ENCODE measurements at places on chromosomes 5 and 9.

DNA sequence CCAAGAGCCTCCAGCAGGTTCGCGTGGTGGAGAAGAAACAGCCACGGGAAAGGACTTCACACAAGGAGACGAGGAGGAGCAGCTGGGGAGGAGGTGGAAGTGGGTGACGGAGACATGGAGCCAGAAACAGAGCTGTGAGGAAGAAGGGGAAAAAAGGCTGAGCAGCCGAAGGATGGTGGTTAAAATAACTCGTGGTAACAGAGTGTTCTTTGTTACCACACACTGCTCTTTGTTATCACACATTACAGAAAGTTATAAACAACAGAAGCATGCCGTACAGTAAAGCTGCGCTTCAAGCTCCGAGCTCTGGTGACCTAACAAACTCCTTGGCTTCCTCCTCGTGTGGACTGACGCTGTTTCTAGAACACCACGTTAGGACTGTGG is 215.4 kb downstream of the GLIS3 start:
- DNase-seq, result peak; percentile 37

GRCh38 chr9:120905315-120906164 is 21.1 kb downstream of the TRAF1 start:
- DNase-seq, result no peak

- DNase-seq, result no peak
These were observed 26.2 kb downstream of the NDUFA8 start for GRCh38 chr9:122133263-122133983.

DNA sequence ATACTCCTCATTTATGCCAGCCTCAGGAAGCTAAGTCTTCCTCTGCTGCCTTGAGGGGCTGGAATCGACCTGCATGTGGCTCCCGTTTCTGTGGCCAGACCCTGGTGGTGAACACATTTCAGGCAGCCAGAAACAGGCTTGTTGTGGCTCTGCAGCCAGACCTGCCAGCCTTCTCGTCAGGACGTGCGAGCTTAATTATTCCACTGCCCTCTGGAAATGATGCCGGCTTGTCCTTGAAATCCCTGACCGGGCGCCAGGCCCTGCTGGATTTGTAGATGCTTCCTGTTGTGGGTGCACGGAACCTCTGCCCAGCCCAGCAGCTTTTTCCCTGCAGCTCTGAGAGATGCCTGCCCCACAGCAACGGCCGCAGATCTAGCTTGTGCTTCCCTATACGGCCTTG is 41.6 kb downstream of the PDZD2 start:
- DNase-seq, result peak; percentile 4

DNA sequence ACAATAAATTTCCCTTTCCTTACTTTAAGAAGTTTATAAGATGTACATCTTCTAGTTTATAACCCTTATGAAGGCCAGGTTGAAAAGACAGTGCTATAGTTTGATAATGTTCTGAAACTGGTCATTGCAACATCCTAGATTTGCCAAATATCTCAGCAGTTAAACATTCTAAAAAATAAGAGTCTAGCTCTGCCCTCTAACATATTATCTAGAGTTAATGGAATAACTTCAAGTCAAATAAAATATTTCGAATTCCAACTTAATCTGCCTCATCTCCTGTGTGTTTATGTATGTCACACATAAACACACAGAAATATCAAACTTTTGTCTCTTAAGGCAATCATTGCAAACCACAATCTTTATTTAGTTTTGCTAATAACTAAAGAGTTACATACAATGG is 796.6 kb downstream of the TLE1 start:
- no peak for DNase-seq

DNA sequence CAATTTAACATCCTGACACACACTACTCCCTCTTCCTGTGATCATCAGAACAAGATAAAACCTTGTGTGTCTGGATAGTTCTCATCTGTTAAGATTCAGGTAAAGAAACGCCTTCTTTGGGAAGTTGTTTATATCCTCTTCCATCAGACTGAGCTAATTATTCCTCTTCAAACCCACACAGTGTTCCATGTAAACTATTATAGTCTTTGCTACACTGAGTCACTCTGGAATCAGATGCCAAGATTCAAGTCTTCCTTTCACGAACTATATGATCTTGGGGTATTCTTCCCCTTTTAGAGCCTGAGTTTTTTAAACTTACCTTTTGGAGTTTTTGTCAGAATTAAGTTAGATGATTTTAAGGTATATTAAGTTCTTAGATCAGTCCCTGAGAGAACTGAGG is 2.0 kb downstream of the OR1J1 start:
- no peak for DNase-seq

GRCh38 chr9:5263351-5264218 is 32.4 kb downstream of the INSL4 start:
- DNase-seq, result no peak

- no peak for DNase-seq
These were observed 48.3 kb downstream of the FAM78A start for GRCh38 chr9:131227959-131228460.

- DNase-seq, result no peak
These were observed 2.9 kb downstream of the DNAJB5 start for GRCh38 chr9:34992376-34992951.

DNA sequence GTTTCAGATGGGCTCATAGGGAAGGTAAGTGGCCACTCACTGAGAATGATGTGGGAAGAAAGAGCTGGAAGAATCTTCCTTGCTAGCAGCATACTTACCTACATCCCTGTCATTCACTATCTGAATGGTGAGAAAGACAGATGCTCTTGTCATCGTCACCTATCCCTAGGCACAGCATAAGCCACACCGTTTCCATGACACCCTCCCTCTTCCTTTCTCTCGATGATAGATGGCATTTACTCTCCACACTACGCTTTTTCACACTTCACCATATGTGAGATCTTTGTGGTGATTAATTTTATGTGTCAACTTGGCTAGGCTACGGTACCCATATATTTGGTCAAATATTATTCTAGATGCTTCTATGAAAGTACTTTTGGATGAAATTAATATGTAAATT is 44.4 kb upstream of the FER start:
- no peak for DNase-seq

DNA sequence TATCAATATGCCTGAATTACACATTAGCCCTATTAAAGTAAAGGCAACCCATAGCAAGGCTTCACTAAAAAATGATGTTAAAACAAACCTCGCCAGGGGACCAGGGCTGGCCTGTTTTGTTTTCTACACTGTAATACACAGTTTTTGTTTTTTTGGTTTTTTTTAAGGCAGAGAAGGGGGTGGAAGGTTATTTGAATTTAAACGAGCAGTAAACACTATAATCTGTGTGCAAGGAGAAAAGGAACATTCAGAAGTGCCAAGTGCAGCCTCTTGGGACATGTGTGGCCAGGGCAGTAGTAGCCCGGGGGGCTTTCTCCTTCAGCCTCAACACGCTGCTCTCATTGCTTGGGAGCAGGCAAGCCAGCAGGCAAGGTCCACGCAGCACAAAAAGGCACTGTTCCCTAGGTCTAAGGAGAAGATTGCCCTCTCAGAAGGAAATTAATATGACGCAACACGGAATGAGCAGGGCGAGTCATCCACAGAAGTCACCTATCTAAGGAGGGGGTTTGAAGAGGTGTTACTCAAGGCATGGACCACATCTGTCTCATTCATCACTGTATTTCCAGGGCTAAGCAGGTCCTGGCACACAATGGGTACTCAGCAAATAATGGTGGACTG is 16.2 kb downstream of the SIL1 start:
- no peak for DNase-seq

DNA sequence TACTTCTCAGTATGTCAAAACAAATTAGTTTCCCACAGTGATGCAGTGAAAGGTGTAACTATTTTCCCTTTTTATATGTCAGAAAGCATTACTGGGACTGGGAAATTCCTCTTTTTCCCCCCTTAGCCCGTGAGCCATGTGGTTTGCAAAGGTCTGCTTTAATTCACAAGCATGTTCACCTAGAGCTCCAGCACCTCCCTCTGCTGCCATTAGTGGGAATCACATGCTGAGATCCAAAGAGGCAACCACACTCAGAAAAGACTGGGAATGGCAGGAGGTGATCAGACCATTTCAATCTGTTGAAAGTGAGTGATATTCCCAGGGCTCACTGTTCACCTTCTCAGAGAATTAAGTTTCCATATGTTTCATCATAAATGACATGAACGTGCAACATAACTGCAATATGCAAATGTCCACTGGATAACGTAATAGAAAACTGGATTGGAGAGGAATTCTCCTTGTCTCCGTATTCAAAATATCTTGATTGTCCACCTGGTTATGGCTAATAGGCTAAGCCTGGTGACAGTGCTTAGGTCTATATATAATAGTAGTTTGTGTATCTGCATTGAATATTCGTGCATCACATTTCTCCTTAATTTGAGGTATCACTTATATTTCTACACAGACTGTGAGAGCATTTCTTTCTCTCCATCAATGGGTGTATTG is 703.5 kb upstream of the WWC1 start:
- DNase-seq, result no peak

- DNase-seq, result no peak
These were observed 137.8 kb upstream of the MAP1B start for GRCh38 chr5:71969460-71969859.

DNA sequence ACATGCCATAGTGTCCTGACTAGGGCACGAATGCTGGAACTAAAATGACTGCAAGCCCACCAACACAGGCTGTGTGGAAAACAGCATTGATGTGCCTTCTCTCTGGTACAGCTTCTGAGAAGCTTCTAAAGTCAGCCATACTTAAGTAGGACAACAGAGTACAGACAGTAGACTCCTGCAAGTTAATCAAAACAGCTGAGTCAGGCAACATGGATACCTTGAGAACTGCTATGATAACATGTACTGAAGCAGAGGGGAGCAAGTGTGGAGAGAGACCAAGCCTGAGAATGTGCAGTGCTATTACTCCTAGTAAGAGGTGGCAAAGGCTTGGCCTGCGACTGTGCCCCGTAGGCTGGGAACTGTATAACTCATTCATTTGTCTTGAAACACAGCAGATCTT is 2.5 kb downstream of the ISCA1 start:
- no peak for DNase-seq

DNA sequence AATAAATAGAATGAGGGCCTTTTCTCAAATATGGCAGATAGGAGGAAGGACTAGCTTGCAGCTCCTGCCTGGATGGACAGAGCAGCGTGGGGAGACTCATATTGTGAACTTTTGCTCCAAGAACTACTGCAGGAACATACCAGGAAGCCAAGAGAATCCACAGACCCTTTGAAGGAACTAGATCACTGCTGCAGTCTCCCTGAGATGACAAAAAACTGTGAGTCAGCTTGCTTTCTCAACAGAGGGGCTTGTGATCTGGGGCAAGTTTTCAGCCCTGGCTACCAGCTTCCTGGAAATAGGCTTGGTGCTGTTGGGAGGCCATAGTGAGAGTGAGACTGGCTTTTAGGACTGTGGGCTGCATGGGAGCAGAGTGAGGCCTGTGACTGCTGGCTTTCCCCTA is 170.6 kb upstream of the TRIM32 start:
- DNase-seq, result no peak

GRCh38 chr5:104082754-104083153 is 520.2 kb upstream of the NUDT12 start:
- DNase-seq, result no peak

- no peak for DNase-seq
These were observed 62.4 kb downstream of the GALNT12 start for GRCh38 chr9:98869866-98870265.

DNA sequence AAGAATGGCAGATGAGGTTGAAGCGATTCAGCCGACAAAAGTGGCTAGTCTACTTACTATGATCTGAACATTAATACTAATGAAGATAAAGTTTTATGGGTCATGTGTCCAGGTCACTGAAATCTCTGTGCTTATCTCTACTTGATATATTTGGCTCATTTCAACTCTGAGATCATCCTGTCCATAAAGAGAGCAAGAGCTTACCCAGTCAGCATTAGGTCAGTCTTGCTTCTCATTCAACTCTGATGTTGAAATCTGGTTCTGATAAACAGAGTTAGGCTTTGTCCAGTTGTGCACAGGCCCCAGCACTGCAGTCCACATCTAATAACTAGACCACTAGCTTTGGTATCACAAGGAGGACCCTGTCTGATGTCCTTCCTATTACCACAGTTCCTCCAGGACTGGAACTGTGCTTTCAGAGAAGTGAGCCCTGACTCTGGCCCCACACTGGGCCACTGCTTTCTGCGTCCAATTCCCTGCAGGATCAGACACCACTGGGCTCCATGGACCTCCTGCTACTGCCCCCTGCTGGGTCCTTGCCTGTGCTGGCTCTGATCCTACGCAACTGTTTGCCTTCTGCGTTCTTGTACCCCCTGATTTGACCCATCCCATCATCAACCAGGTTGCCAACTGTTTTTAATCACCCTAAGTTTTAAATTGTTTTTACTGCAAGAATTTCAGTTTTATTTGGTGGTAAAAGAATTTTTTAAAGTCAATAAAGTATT is 23.7 kb upstream of the FAM120A start:
- no peak for DNase-seq

- DNase-seq, result no peak
These were observed 15.0 kb downstream of the PSMB7 start for GRCh38 chr9:124399968-124400940.

- DNase-seq, result no peak
These were observed 23.5 kb downstream of the DAB2IP start for GRCh38 chr9:121674952-121675351.

DNA sequence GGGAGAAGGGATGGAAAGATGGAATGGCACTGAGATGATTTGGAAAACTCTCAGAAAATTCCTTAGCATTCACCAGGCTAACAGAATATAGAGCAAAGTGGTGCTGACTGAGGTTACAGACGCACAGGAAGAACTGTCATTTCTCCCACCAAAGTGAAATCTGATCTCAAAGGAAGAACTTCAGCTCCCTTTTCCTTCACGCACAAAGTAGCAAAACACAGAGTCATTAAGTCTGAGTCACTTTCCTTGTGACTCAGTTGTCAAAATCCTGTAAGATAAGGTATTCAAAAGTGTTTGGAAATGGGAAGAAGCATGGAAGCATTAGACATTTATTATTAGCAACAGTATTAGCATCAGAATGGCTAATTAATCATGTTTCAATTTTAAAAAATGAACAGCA is 11.7 kb downstream of the MPDZ start:
- DNase-seq, result no peak

DNA sequence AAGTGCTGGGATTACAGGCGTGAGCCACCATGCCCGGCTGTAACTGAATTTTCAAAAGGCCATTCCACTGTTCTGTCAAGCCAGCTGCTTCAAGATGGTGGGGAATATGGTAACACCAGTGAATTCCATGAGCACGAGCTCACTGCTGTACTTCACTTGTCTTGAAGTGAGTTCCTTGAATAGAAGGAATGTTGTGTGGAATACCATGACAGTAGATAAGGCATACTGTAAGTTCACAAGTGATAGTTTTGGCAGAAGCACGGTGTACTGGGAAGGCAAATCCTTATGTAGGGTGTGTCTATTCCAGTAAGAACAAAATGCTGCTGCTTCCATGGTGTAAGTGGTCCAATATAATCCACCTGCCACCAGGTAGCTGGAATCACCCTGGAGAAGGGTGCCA is 6.6 kb upstream of the PRXL2C start:
- DNase-seq, result no peak

DNA sequence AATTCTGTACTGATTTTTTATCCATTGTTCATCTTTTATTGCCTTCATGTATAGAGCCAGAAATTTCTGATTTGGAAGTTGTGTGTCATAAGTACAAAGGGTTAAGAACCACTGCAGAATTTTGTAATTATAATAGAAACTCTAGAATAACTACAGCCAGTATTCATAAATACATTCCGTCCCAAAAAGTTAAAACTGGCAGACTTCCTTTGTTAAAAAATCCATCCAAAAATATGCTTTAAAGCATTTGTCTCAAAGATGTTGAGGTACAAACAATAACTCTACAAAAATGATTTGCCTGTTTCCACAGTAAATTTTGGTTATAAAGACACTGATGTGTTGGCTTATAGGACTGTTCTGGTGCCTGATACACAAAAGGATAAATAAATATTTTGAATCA is 436.6 kb downstream of the DTWD2 start:
- no peak for DNase-seq
